GM12878 (cell line): ENCODE measurements at places on chromosomes 13 and 19. TPM values are rescaled to one million over a fixed set of nuclear protein-coding genes. Genes with fewer than 3 reads are reported as not detected.

Gene TBCB
- 188 and 194 TPM in 2 replicates for polyA plus RNA-seq

Gene VRK3
- 48.2 and 51.4 TPM in 2 replicates for polyA plus RNA-seq

Gene RFXANK
- polyA plus RNA-seq, result 108 and 115 TPM in 2 replicates

Gene MEIOSIN
- polyA plus RNA-seq, result 0.19 and 0.20 TPM in 2 replicates

Gene MATK
- 0.71 and 0.73 TPM in 2 replicates for polyA plus RNA-seq

Gene TEX101
- not detected in 2 replicates for polyA plus RNA-seq

Gene CEACAM19
- polyA plus RNA-seq, result 0.25 TPM in 1 of 2 replicates, not detected in the other

Gene ZNF626
- polyA plus RNA-seq, result 2.3 and 2.7 TPM in 2 replicates

Gene FCER2
- 214 and 222 TPM in 2 replicates for polyA plus RNA-seq

Gene SPIB
- 51.3 and 53.6 TPM in 2 replicates for polyA plus RNA-seq

Gene SDHAF1
- polyA plus RNA-seq, result 36.1 and 38.4 TPM in 2 replicates

Gene RNF225
- polyA plus RNA-seq, result not detected in 2 replicates

Gene ZSCAN4
- not detected in 2 replicates for polyA plus RNA-seq

Gene CCNA1
- 0.93 and 1.1 TPM in 2 replicates for polyA plus RNA-seq

Gene RPL28
- 692 and 791 TPM in 2 replicates for polyA plus RNA-seq

Gene SERTAD1
- polyA plus RNA-seq, result 13.6 and 14.2 TPM in 2 replicates

Gene MYBPC2
- 2.3 and 2.6 TPM in 2 replicates for polyA plus RNA-seq

Gene DYRK1B
- 4.3 and 4.9 TPM in 2 replicates for polyA plus RNA-seq

Gene CBLC
- not detected in 2 replicates for polyA plus RNA-seq

Gene KANK2
- polyA plus RNA-seq, result 17.4 and 23.2 TPM in 2 replicates

Gene SLITRK5
- polyA plus RNA-seq, result not detected in 2 replicates

Gene DACT3
- polyA plus RNA-seq, result not detected in 2 replicates

Gene ESD
- polyA plus RNA-seq, result 220 and 229 TPM in 2 replicates

Gene GGN
- polyA plus RNA-seq, result not detected in 2 replicates

Gene ZNF627
- 10.5 and 11.7 TPM in 2 replicates for polyA plus RNA-seq

Gene TMPRSS9
- polyA plus RNA-seq, result not detected in 2 replicates

Gene KIR2DL1
- not detected in 2 replicates for polyA plus RNA-seq

Gene MCEMP1
- not detected in 2 replicates for polyA plus RNA-seq

Gene TMEM272
- not detected in 2 replicates for polyA plus RNA-seq

Gene ZNF540
- 0.28 and 0.54 TPM in 2 replicates for polyA plus RNA-seq

Gene SLAIN1
- 8.5 and 11.9 TPM in 2 replicates for polyA plus RNA-seq

Gene NBEA
- polyA plus RNA-seq, result 0.25 and 0.37 TPM in 2 replicates

Gene LIM2
- polyA plus RNA-seq, result not detected in 2 replicates

Gene ZNF490
- 2.7 and 3.3 TPM in 2 replicates for polyA plus RNA-seq

Gene COX6B2
- polyA plus RNA-seq, result not detected in 2 replicates

Gene CABP5
- not detected in 2 replicates for polyA plus RNA-seq

Gene NLRP11
- 0.09 TPM in 1 of 2 replicates, not detected in the other for polyA plus RNA-seq

Gene RFPL4A
- polyA plus RNA-seq, result not detected in 2 replicates

Gene CPB2
- polyA plus RNA-seq, result 0.56 and 0.84 TPM in 2 replicates

Gene ABHD8
- polyA plus RNA-seq, result 10.3 and 12.5 TPM in 2 replicates

Gene SPART
- 59.7 and 62.2 TPM in 2 replicates for polyA plus RNA-seq
